Hematopoietic multipotent progenitor cell treated with erythropoietin and hydrocortisone succinate and interleukin-3 and kit ligand, for 6 days (in vitro differentiated cells): ENCODE measurements at places on chromosomes 5 and 9.

GRCh38 chr5:3595006-3595961, at the start of gene IRX1:
Gene IRX1 (plus strand): TSS chr5:3595832. CDS start chr5:3596106, 274 bp downstream.
- no peak for DNase-seq

- no peak for DNase-seq
Observed at GRCh38 chr9:113967380-113967779, 91.3 kb downstream of the ZNF618 start.

DNA sequence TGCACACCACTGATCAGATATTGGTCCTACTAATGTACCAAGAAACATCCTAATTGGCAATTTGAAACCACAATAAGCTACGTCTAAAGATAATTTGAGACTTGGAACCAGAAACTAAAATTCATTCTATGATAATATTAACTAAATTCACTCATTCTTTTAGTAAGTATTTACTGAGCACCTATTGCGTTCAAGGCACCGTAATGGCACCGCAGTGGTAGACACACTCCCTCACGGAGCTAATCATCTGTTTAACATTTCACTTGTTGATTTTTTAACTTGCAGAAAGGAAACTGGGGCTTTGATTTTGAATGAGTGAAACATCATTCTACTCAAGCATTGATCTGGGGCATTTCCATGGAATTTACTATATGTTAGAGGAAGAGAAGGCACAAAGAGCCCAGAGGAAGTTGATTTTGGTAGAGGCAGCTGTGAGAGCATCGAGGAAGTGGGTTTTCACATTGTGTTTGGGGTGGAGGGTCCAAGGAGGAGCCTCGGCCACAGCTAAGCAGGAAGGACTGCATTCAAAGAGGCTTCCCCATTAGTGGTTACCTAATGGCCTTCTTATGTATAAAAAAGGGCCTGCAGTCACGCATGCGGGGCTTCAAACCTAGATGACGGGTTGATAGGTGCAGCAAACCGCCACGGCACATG, 7.1 kb downstream of the RAPGEF1 start:
- peak; percentile 73 for DNase-seq

DNA sequence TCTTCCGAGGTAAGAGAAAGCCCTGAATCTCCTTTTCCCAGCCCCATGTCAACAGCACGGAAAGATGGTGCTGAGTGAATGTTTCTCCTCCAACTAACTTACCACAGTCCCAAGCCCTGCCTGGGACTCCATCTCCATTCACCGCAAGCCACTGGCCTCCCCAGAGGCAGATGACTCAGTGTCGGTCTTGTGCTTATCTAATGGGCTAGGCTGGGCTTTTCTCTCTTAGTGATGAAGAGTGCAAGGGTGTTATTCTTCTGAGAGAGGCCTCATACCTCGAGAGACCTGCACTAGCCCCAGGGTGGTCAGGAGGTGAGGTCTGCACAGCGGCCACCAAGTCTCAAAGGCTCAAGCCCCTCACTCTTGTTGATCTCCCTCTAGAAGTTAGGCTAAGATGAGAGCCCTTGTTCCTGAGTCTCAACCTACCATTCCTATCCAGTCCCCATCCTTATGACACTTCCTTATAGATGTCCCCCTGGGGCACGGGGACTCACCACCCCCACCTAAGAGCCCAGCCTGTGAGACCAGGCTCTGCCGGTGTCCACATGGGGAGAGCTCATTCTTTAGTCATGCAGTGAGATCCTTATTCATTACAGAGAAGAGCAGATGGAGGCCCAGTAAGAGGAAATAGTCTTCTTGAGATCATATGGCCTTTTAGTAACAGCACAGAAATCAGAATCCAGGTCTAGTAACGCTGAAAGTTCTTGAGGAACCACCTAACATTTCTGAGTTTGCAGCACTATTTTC, 127.0 kb downstream of the SAXO1 start:
- DNase-seq, result no peak

DNA sequence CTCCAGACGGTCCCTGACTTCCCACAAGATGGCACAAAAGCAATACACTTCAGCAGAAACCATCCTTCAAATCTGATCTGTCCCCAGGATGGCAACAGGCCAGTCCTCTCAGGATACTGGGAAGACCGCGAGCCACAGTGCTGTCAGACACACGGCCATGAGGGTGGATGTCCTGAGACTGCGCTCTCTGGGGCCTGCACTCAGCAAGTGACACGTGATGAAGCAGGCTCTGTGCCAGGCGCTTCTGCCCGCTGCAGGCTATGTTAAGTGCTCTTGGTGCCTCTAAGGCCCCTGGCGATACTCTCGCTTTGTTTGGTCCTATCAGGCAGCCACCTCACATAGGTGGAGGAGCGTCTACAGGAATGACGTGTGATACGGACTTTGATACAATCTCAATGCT, 7.1 kb downstream of the BRD9 start:
- DNase-seq, result no peak

DNA sequence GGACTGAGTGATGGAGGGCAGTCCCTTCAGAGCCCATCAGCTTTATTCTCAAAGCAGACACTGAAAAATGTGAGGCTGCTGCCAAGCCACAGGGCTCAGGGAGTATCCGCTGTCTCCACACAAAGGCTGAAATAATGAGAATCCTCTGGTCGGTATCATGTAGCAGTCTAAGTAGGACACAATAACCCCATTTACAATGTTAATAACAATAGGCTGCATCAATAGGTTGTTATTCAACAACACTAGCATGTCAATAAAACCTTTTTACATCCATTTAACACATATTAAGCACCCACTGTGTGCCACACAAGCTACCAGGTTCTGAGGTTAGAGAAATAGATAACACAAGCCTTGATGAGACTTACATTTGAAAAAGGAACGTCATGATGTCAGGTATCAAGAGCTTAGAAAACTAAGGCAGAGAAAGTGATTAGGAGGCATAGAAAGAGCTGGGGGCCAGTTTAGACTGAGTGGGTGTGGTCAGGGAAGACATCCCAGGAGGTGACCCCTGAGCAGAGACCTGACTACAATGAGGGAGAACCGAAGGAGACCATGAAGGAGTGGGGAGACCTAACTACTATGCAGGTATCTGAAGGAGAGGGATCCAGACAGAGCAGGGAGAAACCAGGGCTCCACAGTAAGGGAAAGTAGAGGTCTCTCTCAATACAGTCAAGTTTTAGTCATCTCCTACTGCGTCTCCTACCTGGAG, 140.1 kb upstream of the GRIA1 start:
- no peak for DNase-seq

DNA sequence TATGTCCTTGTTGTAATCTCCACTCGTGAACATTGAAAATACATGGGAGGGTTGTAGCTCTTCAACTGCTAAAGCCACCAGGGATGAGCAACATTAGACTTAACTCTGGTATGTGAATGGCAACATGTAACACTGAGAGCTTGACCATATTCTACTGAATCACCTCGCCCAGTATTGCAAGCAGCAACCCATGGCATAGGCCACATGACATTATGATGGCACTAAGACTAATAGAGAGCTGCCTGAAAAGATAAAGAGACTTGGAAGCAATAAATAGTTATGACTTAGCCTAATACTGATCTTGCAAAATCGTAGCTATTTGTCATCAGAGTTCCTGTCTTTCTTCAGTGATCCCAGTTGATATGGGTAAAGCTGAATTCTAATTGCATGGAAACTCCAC, 108.4 kb upstream of the NREP start:
- no peak for DNase-seq

- DNase-seq, result peak; percentile 16
Observed at GRCh38 chr5:96256795-96257470, 176.1 kb downstream of the PCSK1 start.

DNA sequence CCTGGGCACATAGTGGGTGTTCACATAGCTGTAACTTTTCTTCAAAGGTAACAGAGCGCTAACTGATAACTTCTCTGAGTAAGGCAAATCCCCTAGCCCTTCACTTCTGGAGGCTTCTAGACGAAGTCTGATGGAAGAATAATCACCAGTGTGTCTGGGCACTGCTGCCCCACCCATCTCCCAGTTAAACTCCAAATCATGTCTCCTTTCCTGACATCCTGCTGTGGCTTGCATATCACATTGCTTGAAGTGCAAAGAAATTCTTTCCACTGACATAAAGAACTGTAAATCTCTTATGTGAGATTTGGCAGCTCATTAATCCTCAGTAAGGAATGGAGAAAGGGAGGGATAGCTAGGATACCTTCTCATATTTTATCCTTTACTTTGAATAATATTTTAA, 74.6 kb downstream of the MARCHF11 start:
- no peak for DNase-seq

GRCh38 chr5:173065155-173065554, 9.0 kb downstream of the CREBRF start:
- DNase-seq, result no peak

DNA sequence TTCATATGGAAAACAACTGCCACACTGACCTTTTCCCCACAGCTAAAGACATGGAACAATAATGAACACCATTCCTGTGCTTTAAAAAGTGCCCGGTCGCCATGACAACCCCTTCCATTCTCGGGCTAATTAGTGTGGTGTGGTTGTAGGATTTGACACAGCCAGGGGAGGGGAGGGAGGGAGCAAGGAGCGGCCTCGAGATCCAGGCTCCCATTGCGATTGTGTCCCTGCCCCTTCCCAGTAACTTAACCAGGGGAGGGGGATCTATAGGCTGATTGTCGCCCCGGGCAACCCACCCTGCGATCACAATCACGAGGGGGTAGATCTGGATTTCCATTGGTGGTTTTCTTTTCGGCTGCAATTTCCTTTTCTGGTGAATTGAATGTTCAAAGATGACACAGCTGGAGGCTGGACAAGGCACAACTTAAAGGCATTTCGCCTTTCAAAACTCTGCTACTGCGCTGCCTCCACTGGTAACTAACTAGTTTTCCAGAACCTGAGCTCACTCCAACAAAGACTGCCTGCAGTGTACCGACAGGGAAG, 96.7 kb upstream of the RETREG1 start:
- DNase-seq, result no peak

GRCh38 chr5:125343015-125343414, 596.6 kb upstream of the ZNF608 start:
- no peak for DNase-seq

DNA sequence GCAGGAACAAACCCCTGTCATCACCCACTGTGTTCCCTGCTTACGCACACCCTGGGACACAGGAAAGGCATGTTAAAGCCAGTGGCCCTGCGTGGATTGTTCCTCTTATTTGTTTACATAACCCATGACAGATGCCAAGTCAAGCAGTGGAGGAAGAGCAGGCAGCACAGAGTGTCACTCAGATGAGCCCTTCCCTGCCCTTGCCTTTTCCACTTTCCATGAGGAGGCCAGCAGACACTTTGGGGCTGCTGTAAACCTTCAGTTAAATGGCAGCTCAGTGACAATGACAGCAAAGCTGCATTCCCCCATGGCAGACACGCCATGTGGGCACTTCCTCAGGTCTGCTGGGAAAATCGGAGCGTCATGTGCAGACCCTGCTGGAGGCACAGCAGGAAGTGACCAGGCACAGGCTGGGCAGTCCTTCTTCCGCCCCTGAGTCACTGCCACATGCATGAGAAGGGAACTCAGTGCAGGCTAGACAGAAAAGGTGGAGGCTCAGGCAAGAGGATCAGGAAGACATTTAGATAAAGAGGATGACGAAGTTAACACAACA, 216.8 kb upstream of the PIK3R1 start:
- DNase-seq, result no peak

DNA sequence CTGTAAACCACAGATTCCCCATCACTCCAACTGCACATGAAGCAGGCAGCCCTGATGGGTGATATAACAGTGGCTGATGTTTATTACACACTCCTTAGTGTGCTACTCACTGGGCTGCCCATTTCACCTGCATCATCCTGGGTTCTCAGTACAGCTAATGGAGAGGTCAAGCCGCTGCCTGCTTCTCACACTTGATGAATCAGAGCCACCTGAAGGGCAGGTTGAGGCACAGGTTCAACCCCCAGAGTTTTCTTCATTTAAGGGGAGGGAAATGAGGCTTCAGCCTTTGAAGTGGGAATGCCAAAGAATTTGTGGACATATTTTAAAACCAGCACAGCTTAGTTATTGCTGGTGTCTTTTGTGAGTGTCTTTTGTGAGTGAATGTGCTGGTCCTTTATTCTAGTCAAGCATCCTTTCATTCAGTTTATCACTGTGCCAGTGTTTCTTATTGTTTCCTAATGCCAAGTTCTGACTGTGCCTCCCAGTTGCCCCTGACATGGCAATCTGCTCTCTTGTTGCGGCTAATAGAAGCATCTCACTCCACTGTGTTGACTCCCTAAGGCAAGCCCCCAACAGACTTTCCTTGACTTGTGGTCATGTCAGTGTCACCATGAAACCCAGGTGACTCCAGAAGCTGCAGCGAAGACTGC, 109.2 kb downstream of the FBXL7 start:
- DNase-seq, result no peak

- DNase-seq, result no peak
Observed at GRCh38 chr5:84231433-84231832, 153.2 kb downstream of the EDIL3 start.

- no peak for DNase-seq
Observed at GRCh38 chr5:99029172-99029571, 100.4 kb upstream of the CHD1 start.

GRCh38 chr9:129442803-129443511, 177.9 kb downstream of the C9orf50 start:
- DNase-seq, result no peak

DNA sequence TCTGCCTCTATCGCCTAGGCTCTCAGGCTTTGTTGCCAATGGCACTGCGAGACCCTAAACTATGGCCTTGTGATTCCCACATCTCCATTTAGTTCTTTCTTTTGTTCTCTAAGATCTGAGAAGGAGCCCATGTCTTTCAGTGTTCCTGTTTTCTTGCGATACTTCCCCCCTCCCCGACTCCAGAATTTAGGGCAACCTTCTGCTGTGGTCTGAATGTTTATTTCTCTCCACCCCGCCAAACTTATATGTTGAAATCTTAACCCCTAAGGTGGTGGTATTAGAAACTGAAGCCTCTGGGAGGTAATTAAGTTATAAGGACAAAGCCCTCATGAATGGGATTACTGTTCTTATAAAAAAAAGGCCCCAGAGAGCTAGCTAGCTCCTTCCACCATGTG, 6.4 kb downstream of the TMC1 start:
- DNase-seq, result no peak

DNA sequence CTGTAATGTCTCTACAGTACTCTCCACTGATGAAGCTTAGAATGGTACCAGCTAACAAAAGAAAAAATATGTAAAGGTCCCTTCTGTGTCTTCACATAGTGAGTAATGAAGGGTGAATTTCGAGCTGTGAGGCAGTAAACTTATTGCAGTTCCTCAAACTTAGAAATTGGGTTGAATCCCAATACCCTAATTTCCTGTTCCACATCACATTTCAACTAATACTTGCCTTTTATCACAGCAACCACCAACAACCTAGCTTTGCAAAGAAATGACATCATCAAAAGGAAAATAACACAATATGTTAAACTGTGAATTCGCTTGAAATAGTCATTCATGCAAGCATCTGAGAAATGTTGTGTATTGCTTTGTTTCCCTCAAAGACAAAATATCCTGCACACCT, 9.4 kb upstream of the TNFAIP8 start:
- DNase-seq, result no peak
